ENCODE measurements at places on chromosomes 4 and X. TPM values are rescaled to one million over a fixed set of nuclear protein-coding genes. Genes with fewer than 3 reads are reported as not detected.

DNA sequence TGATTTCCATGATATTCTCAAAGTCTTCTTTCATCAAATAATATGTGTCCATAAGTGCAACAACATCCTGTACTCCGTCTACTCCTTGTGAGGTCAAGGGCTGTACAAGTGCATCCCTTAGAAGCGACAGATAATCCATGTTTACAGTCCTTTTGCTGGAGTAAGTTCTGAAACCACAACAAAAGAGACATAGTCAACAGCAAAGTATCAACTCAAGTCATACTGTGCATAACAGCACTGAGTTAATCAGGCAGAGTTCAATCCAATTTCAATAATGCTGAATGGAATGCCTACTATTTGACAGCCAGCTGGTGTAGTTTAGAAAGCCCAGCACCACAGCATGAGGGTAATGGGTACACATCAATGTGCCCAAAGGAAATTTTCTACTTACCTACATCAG lies 74.5 kb downstream of the RFC1 start:
- no peak for DNase-seq

DNA sequence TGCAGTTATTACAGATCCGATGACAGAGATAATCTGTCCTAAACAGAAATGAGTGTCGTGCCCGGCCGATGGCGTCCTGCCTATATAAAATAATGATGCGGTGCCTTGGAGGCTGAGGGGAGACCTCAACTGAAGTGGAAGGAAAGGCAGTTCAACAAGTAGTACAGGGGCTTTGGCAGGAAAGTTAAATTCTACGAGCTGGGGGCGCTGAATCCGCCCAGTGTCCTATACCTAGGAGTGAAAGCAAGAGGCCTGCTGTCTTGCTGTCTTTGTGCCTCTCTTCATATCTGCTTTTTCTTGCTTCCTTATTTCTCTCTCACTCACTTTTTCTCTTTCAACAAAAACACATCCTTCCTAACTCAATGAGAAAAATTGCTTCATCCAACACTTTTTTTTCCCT lies 82.2 kb upstream of the PRPS2 start:
- no peak for DNase-seq

GRCh38 chr4:16027114-16027513 lies 56.7 kb downstream of the PROM1 start:
- DNase-seq: no peak

Gene MAB21L2
- total RNA-seq: 0.32 TPM

Gene TMEM131L
- 13.0 TPM for total RNA-seq

DNA sequence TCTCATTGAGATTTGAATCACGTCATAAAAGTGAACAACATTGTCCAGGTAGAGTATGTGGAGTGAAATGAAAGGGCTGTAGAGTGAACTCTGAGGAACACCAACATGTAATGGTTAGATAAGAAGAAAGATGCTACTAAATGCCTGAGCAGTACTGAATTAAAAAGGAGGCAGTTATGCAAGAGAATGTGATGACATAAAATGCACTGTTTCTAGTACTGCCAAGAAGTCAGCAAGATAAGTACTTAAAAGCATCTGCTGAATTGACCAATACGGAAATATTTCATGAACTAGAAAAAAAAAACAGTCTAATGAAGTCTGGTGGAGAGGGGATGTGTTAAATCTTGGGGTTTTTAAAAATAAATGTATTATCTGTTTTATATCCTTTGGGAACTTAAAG lies 583.8 kb upstream of the GALNT7 start:
- DNase-seq: no peak

DNA sequence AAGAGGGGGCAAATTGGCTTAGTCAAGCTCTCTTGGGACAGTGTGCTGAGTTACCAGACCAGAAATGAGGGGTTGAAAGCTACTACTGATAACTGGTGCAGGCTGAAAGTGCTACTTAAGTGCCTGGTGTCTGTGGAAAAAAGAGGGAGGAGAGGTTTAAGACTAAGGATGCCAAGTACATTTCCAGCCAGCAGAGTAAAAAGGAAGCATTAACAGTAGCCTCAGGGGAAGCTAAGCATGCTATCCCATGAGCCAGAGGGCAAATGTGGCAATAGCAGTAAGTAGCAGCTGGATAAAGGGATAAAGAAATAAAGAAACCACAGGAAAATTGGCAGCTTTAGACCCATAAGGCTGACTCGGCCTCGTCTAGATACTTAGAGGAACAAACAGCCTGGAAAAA lies 196.3 kb upstream of the MAB21L2 start:
- DNase-seq: peak; percentile 44

- DNase-seq: no peak
Measured at GRCh38 chr4:180240670-180241069, 2002.5 kb upstream of the TENM3 start.

GRCh38 chr4:94763500-94763899 lies 5.7 kb downstream of the BMPR1B start:
- DNase-seq: no peak

Gene MAGEA12
- not detected for total RNA-seq

DNA sequence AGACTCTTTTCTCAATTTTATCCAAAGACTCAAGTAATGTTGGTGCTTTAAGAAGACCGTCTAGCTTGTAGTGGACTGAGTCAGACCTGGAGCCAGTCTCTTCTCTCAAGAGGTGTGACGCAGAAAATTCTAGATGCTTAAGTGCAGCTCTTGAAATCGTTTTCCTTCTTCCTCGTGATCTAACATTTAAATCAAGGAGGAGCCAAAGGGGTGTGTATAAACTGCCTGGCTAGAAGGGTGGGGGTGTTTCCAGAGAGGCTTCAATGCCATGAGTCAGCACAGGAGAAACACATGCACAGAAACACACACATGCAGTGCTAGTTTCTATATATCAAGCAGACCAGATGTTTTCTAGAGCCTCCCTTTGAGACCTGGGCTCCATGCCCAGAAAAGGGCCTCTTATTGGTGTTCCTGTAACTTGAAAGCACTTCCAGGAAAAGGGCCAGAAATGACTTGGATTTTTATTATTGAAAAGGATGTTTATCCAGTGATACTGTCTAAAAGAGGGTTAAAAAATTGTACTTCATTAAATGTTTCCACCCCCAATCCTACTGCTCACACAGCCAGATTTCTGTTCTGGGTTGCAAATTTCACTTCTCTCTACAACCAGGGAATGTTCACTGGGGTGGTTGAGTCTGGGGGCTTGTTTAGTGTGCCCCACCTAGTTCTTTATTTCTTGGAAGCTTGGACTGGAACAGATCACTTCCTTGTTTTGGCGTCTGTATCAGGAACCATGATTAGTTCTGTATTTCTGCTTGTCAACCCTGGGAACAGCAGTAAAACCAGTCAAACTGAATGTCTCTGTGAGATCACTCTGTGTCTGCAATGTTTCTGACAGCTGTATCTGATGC lies at the start of gene CLIC2:
CLIC2 (minus strand) TSS at position 129 of the 851 bp plus-strand sequence. CDS start 187 bp downstream, outside the sequence.
- peak; percentile 43 for DNase-seq

Gene TLR6
- 1.2 TPM for total RNA-seq

Gene CWH43
- total RNA-seq: not detected

DNA sequence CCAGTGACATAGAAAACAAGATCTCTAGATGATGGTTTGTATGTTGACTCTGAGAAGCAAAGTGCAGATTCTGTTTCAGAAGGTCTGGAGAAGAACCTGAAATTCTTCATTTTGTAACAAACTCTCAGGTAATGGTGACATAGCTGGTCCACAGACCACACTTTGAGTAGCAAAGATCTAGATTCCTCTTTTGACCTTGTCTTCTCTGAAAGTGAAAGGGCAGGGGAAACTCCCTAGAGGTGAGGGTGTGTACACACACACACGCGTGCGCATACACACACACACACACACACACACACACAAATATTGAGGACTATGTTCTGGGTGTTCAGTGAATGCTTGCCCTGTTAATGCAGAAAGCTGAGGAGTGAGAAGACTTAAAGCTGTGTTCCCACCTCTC lies 110.1 kb downstream of the NHSL2 start:
- DNase-seq: no peak

DNA sequence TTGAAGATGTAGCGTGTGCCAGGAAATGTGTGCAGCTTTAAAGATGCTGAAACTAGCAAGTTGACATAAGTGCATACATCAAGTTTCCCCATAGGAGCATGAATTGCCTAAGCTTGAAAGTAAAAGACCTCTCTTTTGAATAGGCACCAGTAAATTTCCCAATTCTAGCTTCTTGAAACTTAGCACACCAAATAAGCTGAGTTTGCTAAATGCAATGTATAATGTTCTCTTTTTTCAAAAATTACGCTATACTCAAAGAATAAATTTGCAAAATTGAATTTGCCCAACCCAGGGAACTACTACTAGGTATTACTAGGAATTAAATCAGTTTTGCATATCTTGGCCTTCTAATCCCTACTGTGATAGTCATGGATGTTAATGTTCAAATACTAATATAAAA lies 923.9 kb upstream of the LCORL start:
- DNase-seq: no peak

Gene CHRNA9
- not detected for total RNA-seq

Gene AREG
- 0.32 TPM for total RNA-seq

GRCh38 chr4:75995727-75996126 lies 5.0 kb upstream of the SDAD1 start:
- no peak for DNase-seq

Gene CXCL6
- 3.0 TPM for total RNA-seq

DNA sequence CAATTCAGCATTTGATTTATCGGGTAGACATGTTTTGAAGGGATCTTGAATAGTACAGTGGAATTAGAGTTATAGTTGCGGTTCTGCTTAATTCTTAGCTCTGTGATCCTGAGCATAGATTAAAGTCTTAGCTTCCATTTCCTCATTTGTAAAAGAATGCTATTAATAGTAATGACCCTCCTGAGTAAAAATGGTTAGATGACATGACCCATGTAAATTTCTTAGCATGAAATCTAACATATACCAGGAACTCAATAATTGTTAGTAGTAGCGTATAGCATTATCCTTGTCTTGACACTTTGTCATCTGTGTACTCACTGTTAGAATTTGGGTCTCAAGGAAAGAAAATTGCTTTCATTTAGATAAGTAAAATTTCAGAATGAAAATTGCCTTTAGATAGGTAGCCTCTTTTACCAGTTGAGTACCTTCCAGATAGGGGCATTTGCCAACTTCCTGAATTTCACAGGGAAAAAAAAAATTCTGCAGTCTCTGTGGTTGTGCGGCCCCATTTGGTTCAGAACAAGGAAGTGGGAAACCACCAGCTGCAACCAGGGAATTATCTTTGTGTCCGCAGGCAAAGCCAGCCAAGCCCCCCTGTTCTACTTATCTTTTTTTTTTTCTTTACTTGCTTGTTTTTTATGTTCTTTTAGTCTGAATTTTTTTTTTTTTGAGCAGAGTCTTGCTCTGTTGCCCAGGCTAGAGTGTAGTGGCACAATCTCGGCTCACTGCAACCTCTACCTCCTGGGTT lies 86.9 kb downstream of the TMEM164 start:
- DNase-seq: no peak

Data from pulmonary artery endothelial cell (primary cell).